MCF 10A (cell line): ENCODE measurements at places on chromosomes 4 and X. TPM values are rescaled to one million over a fixed set of nuclear protein-coding genes. Genes with fewer than 3 reads are reported as not detected.

POU4F2 gene
- total RNA-seq: not detected in 2 replicates

PABPC4L gene
- total RNA-seq: 0.25 and 0.28 TPM in 2 replicates

HOPX gene
- total RNA-seq: not detected in 2 replicates

DNA sequence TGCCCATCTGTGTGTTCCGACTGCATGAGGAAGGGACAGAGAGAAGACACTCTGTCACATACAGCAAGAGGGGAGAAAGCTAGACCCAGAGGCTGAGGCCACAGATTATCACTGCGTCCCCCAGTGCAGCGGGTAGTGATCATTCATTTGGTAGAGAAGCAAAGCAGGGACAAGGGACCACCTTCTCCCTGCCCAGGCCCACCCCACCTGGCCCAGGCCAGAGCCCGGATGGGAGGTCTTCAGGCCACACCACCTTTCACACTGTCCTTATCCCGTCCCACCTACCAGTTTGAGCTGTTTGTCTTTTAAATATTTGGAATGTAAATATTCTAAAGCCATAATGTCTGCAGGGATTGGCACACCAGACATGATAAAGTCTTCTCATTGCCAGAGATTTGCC is 10.6 kb downstream of the TNIP2 start:
- no peak for DNase-seq

DNA sequence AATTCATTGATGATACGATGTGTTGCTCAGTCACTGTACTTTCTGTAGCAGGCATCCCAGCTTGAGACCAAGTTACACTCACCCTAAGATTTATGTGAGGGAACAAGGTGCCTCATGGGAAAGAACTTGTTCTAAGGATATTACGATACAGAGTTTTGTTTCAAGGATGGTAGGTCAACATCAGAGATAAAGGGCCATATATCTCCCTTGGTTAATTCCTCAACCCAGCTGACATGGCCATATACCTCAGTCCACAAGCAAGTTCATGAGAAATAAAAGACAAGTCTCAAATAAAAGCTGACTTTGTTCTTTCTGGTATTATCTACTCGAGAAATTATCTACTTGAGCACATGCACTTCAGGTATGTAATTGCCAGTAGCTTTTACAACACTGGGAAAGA is 1535.9 kb upstream of the IGFBP7 start:
- DNase-seq: no peak

- peak; percentile 80 for DNase-seq
These were observed 618 bp downstream of the DDX3X start for GRCh38 chrX:41334363-41335197.

FAM47A gene
- total RNA-seq: not detected in 2 replicates

- DNase-seq: peak; percentile 62
These were observed 1.3 kb downstream of the CAMK2D start for GRCh38 chr4:113760094-113760794.
